Stimulated activated CD8-positive, alpha-beta memory T cell treated with anti-CD3 and anti-CD28 coated beads, Interleukin-7, amount 100 ng/mL, for 1 hour (primary cell): ENCODE measurements at places on chromosomes 5 and 9.
A peak's percentile ranks its signal among the peaks of the same experiment; 100 is the strongest.

DNA sequence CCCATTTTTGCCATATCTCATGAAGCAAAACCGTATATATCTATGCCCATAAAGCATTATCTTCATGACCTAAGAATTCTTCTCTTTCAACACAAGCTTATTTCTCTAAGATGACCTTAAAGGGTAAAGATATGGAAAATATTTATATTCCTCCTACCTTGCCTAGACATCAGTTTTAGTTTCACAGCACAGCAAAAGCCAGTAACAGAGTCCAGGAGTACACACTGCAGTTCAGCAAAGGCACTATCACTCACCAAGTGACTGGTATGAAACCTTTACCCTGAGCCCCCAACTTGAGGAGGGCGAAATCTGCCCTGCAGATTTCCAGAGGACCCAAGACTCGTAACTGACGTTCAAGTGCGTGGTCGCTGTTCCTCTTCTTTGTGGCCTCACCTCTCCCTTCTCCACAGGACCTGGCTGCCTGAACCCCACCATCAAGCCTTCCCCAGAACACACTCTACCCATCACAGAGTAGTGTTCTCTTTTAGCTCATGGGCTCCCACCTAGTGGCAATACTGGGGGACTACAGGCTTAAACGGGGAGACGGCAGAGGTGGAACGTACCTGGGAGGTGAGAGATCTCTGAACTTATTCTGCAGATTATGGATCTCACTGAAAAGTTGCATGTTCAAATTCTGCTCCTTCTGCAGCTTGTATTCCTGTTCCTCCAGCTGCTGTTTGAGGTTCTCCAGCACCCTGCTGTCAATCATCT lies 141.0 kb downstream of the CDK5RAP2 start:
- DNase-seq, result no peak

DNA sequence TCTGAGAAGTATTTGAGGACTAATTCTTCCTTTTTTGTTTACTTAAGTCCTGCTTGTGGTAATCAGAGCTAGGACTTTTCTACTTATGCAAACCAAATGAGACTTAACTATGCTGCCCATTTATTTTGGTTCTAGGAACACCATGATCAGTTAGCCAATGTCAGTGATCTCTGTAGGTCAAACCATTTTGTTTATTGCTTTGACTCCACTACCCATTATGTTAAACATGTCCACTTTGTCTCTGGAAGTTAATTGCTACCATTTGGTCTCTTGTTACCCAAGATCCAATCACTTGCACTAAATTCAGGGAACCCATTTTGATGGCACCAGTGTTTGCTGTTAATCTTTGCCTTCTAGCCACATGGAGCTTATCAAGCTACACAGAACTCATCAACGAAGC lies 161.9 kb downstream of the CCDC171 start:
- DNase-seq, result no peak

- no peak for DNase-seq
Measured at GRCh38 chr5:109373932-109374331, 35.8 kb downstream of the PJA2 start.

DNA sequence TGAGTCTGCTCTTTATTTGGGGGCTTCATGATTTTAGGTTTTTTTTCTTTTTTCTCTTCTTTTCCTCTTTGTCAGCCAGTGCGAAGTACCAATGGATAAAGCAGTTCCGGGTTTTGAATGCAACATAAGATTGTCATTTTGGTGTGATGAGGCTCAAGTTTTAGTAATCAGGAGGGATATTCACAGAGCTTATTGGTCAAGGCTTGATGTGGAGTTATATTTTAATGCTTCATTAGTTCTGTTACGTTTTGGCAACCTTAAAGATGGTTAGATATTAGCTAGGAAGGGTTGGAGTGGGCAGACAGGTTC lies 1.4 kb downstream of the PIK3R1 start:
- no peak for DNase-seq

GRCh38 chr9:5466766-5467165 lies 16.4 kb downstream of the CD274 start:
- no peak for DNase-seq

GRCh38 chr5:123813264-123813663 lies 301.3 kb downstream of the CSNK1G3 start:
- DNase-seq, result no peak

GRCh38 chr9:94767331-94768072 lies 41.0 kb downstream of the AOPEP start:
- DNase-seq, result no peak

DNA sequence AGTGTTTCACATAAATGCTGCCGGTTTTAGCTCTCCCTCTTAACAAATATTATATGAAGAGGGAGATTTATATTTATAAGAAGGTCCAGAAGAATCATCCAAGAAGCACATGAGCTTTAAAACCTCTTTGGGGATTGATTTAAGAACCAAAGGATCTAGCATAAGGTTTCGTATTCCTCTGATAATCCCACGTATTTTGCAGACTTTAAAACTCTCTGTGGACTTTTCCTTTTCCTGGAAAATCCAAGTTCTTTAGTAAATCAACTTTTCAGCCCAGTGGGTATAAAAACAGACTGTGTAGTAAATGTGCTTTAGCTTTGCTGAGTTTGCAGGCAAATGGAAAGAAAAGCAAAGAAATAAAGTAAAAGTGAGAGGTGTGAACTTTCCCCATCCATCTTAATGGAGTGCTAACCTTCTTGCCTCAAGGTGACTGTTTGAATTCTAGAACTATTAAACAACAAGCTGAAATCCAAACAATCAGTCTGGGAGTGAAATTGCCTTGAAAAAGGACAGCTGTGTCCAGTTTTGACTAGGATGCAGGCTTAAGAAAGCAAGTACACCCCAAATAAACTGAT lies 363.4 kb upstream of the SLC24A2 start:
- no peak for DNase-seq

DNA sequence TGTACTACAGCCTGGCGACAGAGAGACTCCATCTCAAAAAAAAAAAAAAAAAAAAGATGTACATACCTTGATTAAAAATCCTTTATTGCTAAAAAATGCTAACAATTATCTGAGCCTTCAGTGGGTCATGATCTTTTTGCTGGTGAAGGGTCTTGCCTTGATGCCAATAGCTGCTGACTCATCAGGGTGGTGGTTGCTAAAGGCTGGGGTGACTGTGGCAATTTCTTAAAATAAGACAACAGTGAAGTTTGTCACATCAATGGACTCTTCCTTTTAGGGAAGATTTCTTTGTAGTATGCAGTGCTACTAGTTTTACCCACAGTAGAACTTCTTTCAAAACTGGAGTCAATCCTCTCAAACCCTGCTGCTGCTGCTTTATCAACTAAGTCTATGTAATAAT lies 33.9 kb upstream of the OTULINL start:
- no peak for DNase-seq

DNA sequence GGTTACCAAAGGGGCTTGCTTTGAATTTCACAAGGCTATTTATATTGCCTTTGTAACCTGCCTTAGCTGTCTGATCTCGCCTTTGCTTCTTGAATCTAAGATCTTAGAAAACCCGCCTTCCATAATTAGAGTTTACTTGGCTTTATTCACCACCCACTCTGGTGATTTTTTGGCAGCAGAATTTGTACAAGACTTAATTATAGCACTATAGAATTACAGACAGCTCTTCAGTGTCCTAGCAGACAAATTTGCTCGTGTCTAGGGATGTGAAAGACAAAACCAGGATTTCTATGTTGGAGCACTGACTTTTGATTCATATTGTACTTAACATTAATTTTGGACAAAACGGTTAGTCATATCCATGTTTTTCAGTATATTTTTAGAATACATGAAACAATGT lies 306.6 kb downstream of the ADGRV1 start:
- no peak for DNase-seq

DNA sequence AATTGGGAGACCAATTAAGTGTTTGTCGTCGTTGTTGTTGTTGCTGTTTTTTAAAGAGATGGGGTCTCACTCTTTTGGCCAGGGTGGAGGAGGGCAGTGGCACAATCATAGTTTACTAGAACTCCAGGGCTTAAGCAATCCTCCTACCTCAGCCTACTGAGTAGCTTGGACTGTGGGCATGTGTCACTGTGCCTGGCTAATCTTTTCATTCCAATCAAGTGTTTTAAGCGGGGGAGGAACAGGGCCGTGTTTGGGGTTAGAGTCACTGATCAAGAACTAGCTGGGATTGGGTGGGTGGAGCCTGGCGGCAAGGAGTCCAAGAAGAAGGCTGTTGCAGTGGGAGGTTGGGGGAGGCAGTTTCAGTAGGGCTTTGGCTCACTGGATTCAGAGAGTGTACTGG lies 13.8 kb downstream of the SNX30 start:
- DNase-seq, result no peak

GRCh38 chr9:110606179-110606790 lies 26.7 kb upstream of the SVEP1 start:
- no peak for DNase-seq

DNA sequence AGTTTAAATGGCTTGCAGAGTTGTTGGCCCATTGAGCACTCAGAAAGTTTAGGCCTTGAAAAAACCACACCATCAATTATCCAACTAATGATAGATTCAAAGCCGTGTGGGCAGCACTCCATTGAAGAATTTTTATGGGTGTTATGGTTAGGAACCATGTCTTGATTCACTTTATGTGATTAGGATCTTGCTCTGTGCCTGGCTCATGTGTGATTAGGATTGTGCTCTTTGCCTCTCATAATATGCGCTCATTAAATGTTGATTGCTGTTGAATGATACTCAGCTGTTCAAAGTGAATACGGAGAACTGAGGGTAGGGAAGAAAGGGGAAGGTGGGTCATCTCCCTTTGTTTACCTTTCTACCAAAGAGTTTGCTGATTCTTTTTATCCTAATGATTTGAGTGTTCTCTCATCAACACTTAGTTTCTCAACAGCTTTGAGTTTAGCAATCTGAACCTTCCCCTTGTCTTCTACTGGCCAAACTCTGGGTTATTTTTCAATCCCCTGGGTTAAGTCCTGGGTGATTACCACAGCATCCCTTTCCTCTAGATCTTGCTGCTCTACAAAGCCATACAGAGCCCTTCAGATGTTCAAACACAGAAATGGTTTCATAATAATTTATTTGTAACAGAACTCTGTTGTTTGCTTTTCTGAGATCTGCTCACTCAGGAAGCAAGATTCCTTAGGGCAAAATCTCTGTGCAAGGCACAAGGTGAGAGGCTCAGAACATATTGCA lies 668.8 kb upstream of the RGMB start:
- no peak for DNase-seq

DNA sequence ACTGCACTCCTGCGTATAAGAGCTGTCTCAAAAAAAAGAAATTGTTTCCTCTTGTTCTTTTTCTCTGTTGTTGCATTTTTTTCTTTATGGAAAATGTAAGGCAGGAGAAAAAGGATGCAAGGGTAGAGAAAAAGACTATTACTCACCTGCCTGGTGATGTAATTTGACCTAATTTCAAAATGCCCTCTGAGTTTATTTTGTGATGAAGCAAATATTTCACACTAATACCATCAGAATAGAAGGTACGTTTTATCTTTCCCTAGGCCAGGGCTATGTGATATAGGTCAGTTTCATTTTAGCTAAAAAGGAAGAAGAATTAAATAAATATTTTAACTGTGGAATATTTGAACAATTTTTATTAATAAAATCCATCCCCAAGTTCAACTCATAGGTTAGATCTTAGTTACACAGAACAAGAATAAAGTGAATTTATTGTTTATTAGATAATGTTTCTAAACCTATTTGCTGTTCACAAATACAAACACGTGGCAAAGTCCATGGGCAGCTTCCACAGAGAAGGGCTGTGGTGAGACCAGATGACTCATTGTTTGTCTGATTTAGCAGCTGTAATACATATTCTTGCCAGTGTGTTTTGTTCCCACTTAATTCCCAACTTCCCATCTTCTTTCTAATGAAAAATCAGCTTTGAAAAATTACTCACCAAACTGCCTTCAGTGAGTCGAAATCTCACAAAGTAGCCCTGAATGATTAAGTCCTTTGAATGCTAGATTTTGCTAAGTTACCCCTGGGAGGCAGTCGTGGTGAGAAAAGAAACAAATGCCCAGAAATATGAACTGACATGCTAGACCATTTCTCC lies 52.8 kb upstream of the CCDC112 start:
- DNase-seq, result no peak

- no peak for DNase-seq
Measured at GRCh38 chr5:133848341-133848811, 120.0 kb downstream of the C5orf15 start.

DNA sequence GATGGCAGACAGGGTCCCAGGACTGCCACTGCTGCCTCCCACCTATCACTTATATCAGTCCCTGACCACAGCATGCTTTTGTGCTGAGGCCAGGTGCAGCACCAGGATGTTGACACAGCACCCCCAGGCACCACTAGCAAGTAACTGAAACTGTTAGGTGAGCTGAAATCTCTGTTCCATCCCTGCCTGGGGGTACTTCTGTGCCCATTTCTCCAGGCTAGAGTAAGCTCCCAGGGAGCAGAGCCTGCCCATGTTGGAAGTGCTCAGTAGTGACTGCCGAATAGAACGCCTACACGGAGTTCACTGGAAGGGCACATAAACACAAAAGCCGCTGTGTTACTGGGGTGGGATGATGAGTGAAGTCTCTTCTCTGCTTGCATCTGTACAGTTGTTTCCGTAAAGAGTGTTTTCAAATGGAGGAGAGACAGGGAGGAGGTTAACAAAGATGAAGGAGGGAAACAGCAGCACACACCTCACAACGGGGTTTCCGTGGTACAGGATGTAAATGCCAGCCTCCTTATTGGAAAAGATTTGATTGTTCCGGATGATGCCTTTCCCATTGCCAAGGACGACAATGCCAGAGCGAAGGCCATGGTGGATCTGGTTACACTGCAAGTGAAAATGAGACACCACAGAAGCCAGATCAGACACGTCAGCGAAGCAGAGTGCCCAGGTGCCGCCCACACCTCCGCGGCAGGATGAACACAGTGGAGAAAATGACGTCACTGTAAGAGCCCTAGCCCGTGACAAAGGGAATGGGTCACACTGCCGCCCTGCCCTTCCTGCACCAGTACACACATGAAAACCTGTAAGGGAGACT lies 43.1 kb downstream of the POLR1E start:
- peak; percentile 36 for DNase-seq

DNA sequence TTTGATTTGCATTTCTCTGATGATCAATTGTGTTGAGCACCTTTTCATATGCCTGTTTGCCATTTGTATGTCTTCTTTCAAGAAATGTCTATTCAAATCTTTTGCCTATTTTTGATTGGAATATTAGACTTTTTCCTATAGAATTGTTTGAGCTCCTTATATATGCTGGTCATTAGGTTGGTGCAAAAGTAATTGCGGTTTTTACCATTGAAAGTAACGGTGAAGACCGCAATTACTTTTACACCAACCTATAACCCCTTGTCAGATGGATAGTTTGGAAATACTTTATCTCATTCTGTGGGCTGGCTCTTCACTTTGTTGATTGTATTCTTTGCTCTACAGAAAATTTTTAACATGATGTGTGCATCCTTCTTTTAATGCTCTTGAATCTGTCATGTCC lies 113.2 kb upstream of the PRRC1 start:
- no peak for DNase-seq

- DNase-seq, result no peak
Measured at GRCh38 chr5:119412279-119413227, 39.7 kb upstream of the HSD17B4 start.

DNA sequence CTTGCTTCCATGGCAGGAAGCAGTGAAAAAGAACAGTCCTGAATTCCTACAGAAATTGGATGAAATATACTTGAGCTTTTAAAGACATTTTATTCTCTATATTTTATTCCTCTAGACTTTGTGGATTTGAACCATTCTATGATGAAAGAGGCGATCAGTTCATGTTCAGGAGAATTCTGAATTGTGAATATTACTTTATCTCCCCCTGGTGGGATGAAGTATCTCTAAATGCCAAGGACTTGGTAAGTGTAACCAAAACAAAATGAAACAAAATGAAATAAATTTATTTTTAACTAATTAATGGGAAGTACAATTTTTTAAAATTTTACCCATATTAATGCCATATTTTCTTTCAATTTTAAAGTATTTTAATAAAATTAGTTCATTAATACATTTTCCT lies 34.1 kb downstream of the STARD4 start:
- no peak for DNase-seq
